ENCODE measurements at places on chromosomes 1 and 21.

DNA sequence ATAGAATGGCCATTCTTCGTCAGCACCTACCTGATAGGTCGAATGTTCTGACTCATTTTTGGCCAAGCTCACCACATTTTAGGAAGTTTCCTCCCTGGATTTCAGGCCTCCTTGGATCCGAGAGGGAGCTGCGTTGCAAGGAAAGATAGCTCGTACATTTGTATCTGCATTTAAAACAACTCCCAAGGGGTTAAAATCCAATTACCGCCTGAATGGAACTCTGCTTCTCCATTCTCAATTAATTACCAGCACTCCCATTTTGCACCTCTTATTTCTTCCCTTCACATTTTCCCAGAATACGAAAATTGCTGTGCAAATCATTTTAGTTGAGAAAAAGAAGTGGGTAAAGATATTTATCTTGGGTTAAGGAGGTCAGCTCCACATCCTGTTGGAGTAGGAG, 610.7 kb downstream of the NPHP4 start:
- no peak for DNase-seq

- no peak for DNase-seq
Measured at GRCh38 chr1:18536356-18536755, 55.6 kb downstream of the KLHDC7A start.

GRCh38 chr1:36161641-36162531, 5.9 kb downstream of the MAP7D1 start:
- DNase-seq = no peak

GRCh38 chr21:37483776-37484175, 117.2 kb downstream of the DYRK1A start:
- DNase-seq = no peak

DNA sequence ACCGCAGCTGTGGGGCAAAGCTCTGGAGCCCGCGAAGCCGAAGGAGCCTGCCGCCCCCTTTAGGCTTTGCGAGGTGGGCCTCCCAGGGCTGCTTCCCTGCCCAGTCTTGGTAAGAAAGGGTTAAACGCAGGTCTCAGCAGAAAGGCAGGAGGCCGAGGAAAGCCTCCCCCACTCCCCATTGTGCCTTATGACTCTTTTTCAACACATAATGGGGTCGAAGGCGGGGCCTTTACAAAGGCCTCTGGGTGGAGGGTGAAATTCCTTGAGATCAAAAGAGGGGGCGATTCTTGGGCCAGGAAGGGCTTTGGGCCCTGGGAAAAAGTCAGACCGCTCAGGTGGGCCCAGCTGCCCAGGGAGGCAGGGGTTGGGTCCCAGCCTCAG, 880 bp downstream of the ALPL start:
- no peak for DNase-seq

GRCh38 chr1:159881622-159882526, 18.1 kb downstream of the CFAP45 start:
- peak; percentile 77 for DNase-seq

GRCh38 chr1:34770891-34771504, 10.0 kb upstream of the GJB3 start:
- no peak for DNase-seq

- no peak for DNase-seq
Measured at GRCh38 chr1:35605071-35605866, 32.2 kb downstream of the TFAP2E start.

DNA sequence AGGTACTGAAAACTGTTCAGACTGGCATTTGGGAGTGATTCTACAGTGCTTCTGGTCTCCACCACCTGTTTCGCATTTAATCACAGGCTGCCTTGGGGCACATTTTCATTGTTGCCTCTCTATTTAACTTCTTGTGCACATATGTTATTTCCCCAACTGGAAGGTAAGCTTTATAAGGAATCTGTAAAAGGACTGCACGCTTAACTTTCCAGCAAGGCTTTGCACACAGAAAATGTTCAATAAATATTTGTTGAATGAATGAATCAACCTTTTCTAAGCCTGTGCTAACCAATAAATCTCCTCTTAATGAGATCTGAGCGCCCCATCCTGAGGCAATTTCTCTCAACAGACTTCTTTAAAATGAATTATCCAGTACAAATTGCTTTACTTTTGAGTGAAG, 84.3 kb upstream of the ARHGAP29 start:
- no peak for DNase-seq

- DNase-seq = no peak
Measured at GRCh38 chr1:201884425-201884824, 4.3 kb upstream of the SHISA4 start.

- no peak for DNase-seq
Measured at GRCh38 chr1:109789551-109790180, 25.9 kb upstream of the EPS8L3 start.

- peak; percentile 74 for DNase-seq
Measured at GRCh38 chr1:166910396-166910994, 34.4 kb upstream of the TADA1 start.

DNA sequence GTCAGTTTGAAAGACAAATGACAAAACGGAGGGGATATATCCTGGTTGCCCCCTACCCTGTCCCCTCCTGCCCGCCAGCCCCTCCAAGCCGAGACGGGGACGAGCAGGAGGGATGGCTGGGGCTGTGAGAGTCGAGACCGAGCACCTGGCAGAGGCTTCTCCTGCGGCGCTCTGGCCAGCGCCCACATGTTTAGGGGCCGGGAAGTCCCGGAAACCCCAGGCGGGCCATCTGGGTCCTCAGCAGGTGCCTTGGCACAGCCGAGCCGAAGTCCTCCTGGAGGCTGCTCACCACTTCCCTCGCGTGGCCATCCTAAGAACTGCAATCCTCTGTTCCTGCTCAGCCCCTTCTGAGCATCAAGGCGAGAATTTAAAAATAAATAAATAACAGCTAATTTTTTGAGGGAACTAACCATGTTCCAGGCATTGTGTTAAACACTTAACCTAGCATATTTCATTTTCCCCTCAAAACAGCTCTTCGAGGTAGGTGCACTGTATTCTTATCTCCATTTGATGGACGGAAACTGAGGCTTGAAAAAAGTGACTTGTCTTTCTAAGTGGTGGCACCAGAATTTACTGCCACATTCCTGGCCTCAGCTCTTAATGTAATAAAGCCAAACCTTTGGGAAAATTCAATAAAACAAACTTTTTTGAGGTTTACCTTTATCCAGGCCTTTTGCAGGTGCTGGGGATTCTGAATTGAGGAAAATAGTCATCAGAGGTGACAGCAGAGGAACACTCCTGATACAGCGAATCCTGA, 3.5 kb upstream of the RIMS3 start:
- no peak for DNase-seq

DNA sequence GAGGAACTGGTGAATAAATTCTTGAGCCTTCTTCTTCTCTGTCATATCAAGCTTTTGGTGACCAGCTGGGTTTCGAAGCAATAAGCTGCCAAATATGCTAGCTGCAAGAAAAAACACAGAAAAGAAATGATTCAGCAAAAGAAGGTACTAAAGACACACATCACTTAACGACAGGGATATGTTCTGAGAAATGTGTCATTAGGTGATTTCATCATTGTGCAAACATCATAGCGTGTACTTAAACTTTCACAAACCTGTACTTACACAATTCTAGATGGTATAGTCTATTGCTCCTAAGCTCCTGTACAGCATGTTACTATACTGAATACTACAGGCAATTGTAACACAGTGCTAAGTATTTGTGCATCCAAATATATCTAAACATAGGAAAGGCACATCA, 2.9 kb upstream of the MTF1 start:
- no peak for DNase-seq

- peak; percentile 44 for DNase-seq
Measured at GRCh38 chr1:222880587-222880986, 65.7 kb downstream of the DISP1 start.

GRCh38 chr1:236495467-236496112, 28.2 kb upstream of the LGALS8 start:
- no peak for DNase-seq

DNA sequence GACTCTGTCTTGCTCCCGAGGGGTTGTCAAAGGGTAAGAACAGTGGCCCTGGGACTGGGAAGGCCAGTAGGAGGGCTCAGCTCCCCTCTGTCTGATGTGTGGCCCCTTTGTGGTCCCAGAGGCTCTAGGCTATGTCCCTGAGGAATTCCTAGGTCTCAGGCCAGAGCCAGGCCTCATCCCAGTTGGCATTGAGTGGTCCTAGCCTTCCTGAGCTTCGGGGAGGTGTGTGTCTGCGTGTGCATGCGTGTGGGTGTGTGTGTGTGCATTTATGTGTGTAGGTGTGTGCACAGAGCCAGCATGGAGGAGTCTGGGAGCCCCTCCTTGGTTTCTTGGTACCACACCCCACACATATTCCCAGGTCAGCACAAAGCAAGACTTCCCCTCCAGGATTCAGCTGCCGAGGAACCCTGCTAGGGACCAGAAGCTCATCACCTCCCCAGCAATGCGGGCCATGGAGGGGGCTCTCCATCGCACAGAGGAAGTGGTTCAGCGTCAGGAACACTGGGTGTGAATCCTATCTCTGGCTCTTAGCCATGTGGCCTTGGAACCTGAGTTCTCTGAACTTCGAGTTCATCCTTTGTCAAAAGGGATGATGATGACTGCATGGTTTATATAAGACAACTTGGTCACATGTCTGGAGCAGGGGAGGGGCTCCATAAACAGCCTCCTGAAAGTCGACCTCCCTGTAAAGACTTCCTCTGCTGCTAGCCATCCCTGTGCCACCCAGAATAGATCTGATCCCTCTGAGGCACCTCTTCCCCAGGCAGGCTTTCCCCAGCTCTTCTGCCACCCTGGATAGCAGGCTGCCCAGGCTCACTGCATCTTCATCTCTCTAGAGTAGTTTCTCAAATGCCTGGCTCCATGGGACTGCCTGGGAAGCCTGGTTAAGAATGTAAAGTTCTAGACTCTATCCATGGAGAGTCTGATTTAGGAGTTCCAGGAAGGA, 8.3 kb upstream of the EPS8L3 start:
- no peak for DNase-seq

DNA sequence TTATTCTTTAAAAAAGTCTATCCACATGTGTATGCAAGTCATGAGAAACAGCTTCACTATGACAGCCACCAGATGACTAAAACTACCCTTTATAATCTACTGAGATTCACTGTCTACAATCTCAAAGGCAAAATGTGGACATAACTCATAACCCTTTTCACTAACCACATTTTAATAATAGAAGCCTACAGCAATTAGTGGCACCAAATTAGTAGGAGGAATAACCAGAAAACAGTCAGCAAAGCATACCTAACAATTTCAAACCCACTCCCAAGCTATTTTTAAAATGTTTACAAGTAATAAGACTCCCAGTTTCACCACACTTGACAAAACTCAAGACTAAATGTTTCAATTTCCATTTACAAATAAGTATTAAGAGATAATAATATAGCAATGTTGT, 442.9 kb downstream of the PTPRC start:
- DNase-seq = no peak

DNA sequence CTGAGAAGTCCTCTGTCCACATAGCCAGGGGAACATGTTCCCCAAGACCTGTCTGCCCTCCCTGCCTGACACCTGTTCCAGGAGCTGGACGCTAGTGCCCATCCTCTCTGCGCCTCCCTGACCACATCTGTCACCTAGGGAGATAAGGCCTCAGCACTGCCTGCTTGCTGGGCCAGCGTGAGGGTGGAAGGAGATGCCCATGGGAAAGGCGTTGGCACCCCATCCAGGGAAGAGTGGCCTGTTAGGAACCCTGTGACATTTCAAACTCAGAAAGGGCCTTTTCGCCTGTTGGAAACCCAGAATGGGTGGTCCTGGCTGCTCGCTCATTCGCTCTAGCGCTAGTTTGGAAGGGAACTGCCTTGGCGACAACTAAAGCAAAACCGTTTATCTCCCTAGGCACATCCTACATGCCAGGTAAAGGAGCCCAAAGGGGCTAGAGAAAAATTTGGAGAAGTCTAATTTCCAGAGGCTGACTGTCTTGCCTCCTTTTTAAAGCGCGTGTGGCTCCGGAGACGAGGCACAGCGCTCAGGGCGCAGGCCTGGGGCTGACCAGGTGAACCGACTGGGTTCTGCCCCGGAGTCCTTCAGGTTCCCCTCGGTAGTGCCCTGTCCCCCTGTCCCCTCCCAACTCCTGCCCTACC, 410 bp downstream of the ACTA1 start:
- no peak for DNase-seq

DNA sequence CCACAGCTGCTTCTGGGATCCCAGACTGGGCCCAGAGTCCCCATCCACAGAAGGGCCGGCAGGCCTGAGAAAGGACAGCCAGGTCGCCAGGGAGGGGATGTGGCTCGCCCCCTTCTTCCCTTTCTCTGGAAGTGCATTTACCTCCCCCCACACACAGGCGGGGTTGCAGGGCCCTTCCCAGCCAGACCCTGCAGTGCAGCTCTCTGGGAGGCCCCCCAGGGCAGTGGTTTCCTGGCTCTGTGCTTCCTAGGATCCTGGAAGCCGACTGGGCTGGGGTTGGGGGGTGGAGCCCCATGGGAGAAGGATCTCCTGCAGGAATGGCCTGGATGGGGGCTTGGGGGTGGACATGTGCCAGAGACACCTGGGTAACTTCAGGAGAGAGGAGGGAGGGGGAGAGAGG, 4.2 kb upstream of the COL6A1 start:
- DNase-seq = no peak

DNA sequence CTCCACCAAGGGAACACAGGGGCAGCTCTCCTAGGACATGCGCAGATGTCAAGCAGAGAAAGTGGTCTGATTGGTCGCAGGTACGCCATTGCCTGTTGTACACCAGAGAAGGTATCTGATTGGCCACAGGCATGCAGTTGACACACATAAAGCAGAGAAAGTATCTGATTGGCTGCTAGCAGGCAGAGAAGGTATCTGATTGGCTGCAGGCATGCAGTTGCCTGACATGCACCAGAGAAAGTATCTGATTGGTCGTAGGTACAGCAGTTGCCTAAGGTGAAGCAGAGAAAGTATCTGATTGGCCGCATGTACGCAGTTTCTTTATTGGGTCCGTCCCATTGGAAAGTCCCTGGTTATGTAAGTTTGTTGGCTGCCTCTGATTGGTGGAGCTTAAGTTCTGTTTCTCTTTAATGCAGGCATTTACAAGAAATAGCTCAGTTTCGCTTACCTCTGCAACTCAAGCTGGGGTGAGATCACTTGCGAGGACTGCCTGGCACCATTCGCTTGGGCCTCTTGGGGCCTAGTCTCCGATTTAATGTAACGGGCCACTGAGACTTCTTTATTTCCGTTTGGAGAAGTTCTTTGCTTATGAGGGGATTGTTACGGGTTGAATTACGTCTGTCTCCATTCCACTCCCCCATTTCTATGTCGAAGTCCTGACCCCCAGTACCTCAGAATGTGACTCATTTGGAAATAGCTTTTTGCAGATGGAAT, 74.2 kb downstream of the SIK1 start:
- no peak for DNase-seq

- no peak for DNase-seq
Measured at GRCh38 chr1:87134625-87135328, 193.9 kb upstream of the LMO4 start.

- DNase-seq = no peak
Measured at GRCh38 chr1:226568077-226568831, 19.7 kb downstream of the STUM start.

- DNase-seq = no peak
Measured at GRCh38 chr21:43904331-43904781, 39.3 kb downstream of the AGPAT3 start.

DNA sequence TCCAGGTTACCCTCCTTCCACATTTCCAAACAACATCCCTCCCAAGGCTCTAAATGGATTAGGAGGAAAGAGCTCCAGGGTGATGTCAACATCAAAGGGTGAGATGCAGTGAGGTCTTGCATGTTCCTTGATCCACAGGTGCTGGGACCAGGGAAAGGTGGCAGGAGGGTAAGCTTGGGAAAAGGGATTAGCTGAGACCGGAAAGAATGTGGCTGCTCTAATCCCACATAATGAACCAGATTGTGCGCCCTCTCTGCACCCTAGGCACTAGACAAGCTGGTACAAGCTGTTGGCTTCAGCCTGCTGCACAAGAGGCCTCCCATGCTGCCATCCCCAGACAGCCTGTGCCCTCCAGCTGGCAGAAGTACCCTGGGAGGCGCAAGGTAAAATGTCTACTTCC, 34.9 kb downstream of the PLXNA2 start:
- DNase-seq = no peak
